Activated CD4-positive, alpha-beta T cell treated with anti-CD3 and anti-CD28 coated beads, Interleukin-2, amount 10 ng/mL, durations not matched to agents 7 days and 5 days (primary cell): ENCODE measurements at places on chromosomes 13 and 19. TPM values are rescaled to one million over a fixed set of nuclear protein-coding genes. Genes with fewer than 3 reads are reported as not detected.

DNA sequence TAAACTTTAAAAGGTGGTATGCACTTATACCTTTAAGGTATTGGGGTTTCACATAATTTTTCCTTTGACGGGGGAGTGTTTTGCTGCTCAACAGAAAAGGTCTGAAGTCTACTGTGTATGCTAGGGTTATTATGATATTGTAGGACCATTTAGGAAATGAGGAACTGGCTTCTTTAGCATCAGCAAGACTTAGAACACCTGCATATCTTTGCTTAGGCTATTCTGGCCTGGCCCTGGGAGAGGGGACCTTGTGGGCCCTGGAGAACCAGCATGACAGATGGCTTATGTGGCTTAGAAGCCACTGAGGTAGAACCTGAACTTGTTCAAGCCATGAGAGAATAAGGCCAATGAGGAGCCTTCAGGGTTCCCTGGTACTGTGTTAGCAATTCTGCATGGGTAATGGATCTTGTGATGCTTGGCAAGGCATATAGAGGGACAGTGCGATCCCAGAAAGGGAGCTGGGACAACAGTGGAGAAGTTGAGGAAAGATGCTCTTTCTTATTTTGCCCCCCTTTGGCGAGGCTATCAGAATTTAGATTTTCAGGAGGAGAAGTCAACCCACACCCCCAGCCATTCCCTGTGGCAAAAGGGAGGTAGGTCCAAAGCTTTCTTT, 4.3 kb downstream of the RGCC start:
- DNase-seq = no peak
- peak overlapping the region; percentile 95 for H3K27ac ChIP-seq
- H3K4me3 ChIP-seq = peak overlapping the region; percentile 21
- H3K4me1 ChIP-seq = peaks cover 79% of the 10 kb centered on the region
- H3K36me3 ChIP-seq = peaks cover 55% of the 10 kb centered on the region

DNA sequence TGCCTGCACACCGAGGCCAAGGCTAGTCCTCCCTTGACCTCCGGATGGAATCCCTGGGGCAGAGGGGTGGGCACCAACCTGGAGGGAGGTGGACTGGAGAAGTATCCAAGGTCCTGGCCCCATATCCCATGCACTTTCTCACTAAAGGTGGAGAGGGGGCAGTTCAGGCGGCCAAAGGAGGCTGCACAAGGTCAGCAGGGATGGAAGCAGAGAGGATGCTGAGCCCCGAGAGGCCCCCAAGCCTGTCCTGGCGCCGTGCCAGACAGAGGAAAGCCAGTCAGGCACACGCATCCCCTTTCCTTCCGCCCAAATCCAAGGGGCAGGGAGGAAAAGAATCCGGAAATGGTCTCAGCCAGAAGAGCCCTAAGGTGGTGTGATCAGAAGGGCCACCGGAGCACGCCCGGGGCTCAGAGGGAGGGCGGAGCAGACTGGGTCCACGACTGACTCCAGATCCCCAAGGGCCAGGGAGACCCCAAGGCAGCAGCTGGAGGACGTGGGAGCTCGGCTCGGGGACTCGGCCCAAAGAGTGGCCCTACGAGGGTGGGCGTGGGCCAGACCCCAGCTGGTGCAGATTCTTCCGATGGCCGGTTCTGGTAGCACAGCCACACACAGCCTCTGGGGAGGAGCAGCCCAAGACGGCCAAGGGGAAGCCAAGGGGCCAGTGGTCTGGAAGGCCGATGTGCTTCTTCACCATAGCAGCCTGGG, 60.0 kb downstream of the MLLT1 start:
- no peak overlapping the region for H3K4me3 ChIP-seq
- H3K36me3 ChIP-seq = peaks cover 2% of the 10 kb centered on the region
- no peak for DNase-seq
- peaks cover 2% of the 10 kb centered on the region for H3K4me1 ChIP-seq

- no peaks in the 10 kb centered on the region for H3K36me3 ChIP-seq
- no peak overlapping the region for H3K27ac ChIP-seq
- no peak for DNase-seq
- no peaks in the 10 kb centered on the region for H3K27me3 ChIP-seq
- no peaks in the 10 kb centered on the region for H3K4me1 ChIP-seq
Observed at GRCh38 chr13:107743983-107744382, 471.4 kb downstream of the LIG4 start.

ZNF43 gene
- total RNA-seq = 34.6 TPM

DNA sequence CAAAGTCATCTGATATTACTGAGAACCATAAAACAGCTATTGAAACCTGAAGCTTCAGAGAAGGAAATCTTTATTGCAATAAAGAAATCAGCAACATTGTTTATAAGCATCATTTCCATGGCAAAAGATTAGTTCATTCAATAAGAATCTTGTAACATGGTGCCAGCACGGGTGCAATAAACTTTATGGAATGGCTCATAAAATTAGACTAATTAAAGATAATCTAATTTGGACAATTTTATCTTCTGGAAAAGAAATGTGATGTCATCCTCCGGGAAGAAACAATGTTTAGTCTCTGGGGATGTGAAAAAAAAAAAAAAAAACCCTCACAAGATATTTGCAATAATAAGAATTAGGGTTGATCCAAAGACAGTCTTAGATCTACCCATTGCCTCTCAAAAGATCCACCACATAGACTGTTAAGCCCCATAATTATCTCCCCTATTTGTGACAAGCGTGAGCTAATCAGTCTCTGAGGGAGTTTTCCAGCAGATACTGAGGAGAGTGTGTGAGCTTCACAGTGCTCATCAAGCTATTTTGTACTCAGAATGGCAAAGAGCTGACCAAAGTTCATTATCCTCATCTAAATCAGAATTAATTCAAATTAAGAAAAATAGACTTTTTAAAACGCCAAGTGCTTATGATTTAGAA, 297.0 kb upstream of the EDNRB start:
- no peaks in the 10 kb centered on the region for H3K27me3 ChIP-seq
- no peaks in the 10 kb centered on the region for H3K4me1 ChIP-seq
- H3K4me3 ChIP-seq = no peak overlapping the region
- H3K27ac ChIP-seq = no peak overlapping the region

GRCh38 chr19:392375-392970, 16.5 kb downstream of the C2CD4C start:
- H3K36me3 ChIP-seq = peaks cover 10% of the 10 kb centered on the region
- no peak for DNase-seq
- peak overlapping the region; percentile 33 for H3K27ac ChIP-seq
- H3K27me3 ChIP-seq = peaks cover 3% of the 10 kb centered on the region
- no peak overlapping the region for H3K4me3 ChIP-seq
- peaks cover 2% of the 10 kb centered on the region for H3K4me1 ChIP-seq

TPTE2 gene
- 0.21 TPM for total RNA-seq

DNA sequence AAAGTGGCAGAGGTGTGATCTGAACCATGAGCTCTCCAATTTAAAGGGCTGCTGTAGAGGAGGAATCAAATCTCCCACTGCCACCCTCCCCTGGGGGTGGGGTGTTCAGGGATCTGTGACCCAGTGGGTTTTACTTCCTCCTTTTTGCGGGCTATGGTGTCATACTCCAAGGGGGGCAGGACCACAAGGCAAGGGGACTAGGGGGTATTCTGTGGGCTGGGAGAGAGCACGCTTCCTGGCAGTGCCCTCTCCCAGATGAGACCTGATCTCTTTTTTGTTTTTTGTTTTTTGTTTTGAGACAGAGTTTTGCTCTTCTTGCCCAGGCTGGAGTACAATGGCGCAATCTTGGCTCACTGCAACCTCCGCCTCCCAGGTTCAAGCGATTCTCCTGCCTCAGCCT, 10.3 kb downstream of the PLD3 start:
- H3K27me3 ChIP-seq = no peaks in the 10 kb centered on the region
- no peak for DNase-seq
- H3K36me3 ChIP-seq = no peaks in the 10 kb centered on the region
- no peak overlapping the region for H3K27ac ChIP-seq
- H3K4me1 ChIP-seq = peaks cover 22% of the 10 kb centered on the region

ZNF730 gene
- 2.1 TPM for total RNA-seq

ATP4B gene
- total RNA-seq = not detected

ZNF701 gene
- total RNA-seq = 30.5 TPM

- no peaks in the 10 kb centered on the region for H3K36me3 ChIP-seq
- no peaks in the 10 kb centered on the region for H3K27me3 ChIP-seq
- H3K4me3 ChIP-seq = no peak overlapping the region
- DNase-seq = no peak
Observed at GRCh38 chr13:105997581-105998550, 537.6 kb downstream of the EFNB2 start.

PRSS57 gene
- not detected for total RNA-seq

GRCh38 chr13:101382086-101382485, 34.2 kb downstream of the NALCN start:
- no peak overlapping the region for H3K4me3 ChIP-seq
- no peak for DNase-seq
- H3K4me1 ChIP-seq = no peaks in the 10 kb centered on the region
- no peaks in the 10 kb centered on the region for H3K36me3 ChIP-seq

PLIN5 gene
- not detected for total RNA-seq

TNFSF9 gene
- total RNA-seq = 1.5 TPM

EMP3 gene
- 444 TPM for total RNA-seq

SSC5D gene
- total RNA-seq = 0.42 TPM

GRCh38 chr13:64845110-64845509, 2385.0 kb downstream of the PCDH9 start:
- no peaks in the 10 kb centered on the region for H3K4me1 ChIP-seq
- no peaks in the 10 kb centered on the region for H3K27me3 ChIP-seq
- DNase-seq = no peak
- H3K4me3 ChIP-seq = no peak overlapping the region

- no peak overlapping the region for H3K4me3 ChIP-seq
- H3K27ac ChIP-seq = no peak overlapping the region
- no peaks in the 10 kb centered on the region for H3K36me3 ChIP-seq
Observed at GRCh38 chr13:84662491-84662890, 780.2 kb upstream of the SLITRK1 start.

DNA sequence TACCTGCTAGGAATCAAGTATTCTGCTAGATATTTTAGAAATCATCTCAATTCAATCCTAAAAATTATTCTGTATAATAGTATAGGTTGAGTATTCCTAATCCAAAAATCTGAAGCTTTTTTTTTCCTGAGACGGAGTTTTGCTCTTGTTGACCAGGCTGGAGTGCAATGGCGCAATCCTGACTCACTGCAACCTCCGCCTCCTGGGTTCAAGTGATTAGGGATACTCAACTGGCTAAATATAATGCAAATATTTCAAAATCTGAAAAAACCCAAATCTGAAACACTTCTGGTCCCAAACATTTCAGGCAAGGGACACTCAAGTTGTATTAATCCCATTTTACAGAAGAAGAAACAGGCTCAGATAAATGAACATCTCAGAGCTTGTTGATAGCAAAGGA, 17.2 kb upstream of the USPL1 start:
- no peak overlapping the region for H3K4me3 ChIP-seq
- H3K4me1 ChIP-seq = no peaks in the 10 kb centered on the region
- no peak overlapping the region for H3K27ac ChIP-seq

- H3K4me1 ChIP-seq = peaks cover 7% of the 10 kb centered on the region
- H3K27me3 ChIP-seq = no peaks in the 10 kb centered on the region
Observed at GRCh38 chr13:101709952-101710351, 257.5 kb downstream of the ITGBL1 start.

GRCh38 chr19:43765109-43765876, 10.5 kb upstream of the SMG9 start:
- peaks cover 28% of the 10 kb centered on the region for H3K36me3 ChIP-seq
- H3K27ac ChIP-seq = peak overlapping the region; percentile 86
- DNase-seq = peak; percentile 80
- H3K4me3 ChIP-seq = peak overlapping the region; percentile 21

- no peak for DNase-seq
- no peaks in the 10 kb centered on the region for H3K27me3 ChIP-seq
- peaks cover 49% of the 10 kb centered on the region for H3K36me3 ChIP-seq
Observed at GRCh38 chr19:29704562-29705558, 10.2 kb downstream of the C19orf12 start.
